Left hindlimb (tissue), 1 donor: ENCODE measurements at places on chromosomes 11 and 22.
A peak's percentile ranks its signal among the peaks of the same experiment; 100 is the strongest.

- DNase-seq: no peak
Observed at GRCh38 chr22:47672526-47672925, 910.1 kb downstream of the TBC1D22A start.

DNA sequence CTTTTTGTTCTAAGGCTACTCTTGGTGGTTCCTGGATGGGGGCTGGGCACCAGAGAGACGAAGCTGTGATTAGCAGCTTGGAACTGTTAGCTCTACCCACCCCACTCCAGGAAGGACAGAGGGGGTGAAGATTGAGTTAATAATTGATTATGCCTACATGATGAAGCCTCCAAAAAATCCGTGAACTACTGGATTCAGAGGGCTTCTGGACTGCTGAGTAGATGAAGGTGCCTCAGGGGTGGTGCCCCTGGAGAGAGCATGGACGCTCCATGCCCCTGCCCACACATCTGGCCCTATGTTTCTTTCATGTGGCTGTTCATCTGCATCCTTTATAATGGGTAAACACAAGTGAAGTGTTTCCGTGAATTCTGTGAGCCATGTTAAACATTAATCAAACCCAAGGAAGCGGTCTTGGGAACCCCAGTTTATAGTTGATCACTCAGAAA is 47.3 kb upstream of the CYP2D6 start:
- no peak for DNase-seq

- DNase-seq: no peak
Observed at GRCh38 chr11:114026355-114026754, 33.2 kb upstream of the ZBTB16 start.

DNA sequence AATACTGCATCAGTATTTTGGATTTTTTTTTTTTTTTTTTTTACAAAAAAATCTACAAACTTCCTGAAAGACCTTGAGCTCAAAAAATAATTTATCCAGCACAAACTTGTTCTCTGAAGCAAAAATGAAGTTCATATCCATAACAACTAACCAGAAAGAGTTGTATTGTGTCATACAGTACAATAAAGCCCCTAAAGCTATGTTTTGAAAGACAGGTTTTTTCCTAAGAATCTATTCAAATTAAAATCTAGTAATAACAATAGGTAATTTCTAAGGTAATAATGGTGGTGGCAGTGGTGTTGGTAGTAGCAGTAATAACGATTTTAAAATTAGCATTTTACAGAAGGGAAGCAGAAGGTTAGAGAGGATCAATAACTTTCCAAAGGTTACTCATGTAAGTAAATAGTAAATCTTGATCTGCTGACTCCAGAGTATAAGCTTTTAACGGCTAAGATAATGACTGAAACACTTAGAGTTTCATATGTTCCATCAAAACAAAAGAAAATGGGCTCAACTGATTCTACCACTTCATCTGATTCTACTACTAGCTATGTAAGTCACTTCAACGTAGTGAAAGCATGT is 53.3 kb upstream of the GAB2 start:
- no peak for DNase-seq

- DNase-seq: no peak
Observed at GRCh38 chr22:30615543-30615954, 8.6 kb downstream of the TCN2 start.

GRCh38 chr22:46617207-46617985 is 2.8 kb upstream of the GRAMD4 start:
- DNase-seq: no peak

DNA sequence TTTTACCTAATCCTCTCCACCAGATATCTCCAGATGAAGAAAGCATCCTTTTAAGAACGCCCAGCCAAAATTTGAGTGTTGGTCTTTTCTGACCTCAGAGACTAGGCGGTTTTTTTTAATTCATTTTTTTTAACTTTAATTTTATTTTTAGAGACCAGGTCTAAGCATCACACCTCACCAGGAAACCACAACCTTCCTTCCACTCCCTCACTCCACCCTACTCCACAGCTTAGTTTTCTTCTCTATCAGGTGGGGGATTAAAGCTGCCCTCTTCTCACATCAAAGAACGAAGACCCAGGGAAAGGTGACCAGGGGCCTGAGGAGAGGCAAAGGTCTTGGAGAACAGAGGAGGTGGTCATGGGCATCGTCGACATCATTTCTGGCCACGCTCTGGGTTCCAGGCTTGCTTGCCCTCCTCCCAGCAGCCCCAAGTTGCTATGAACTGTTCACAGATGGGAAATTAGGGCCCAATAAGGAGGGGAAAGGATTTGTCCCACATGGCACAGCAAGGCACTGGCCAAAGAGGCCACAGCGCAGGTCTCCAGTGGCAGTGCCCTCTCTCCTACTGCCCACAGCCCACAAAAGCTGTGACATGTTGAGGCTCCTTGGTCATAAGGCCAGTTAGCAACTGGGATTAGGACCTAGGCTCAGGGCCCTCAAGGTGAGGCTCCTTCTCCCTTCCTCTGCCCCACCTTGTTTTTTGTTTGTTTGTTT is 1.4 kb upstream of the PEX16 start:
- peak; percentile 25 for DNase-seq
